ENCODE measurements at places on chromosomes 5 and 9.

DNA sequence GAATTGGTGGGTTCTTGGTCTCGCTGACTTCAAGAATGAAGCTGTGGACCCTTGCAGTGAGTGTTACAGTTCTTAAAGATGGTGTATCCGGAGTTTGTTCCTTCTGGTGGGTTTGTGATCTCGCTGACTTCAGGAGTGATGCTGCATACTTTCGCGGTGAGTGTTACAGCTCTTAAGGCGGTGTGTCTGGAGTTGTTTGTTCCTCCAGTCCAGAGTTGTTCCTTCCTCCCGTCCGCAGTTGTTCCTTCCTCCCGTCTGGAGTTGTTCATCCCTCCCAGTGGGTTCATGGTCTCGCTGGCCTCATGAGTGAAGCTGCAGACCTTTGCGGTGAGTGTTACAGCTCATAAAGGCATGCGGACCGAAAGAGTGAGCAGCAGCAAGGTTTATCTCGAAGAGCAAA, 159.6 kb upstream of the ADAMTSL1 start:
- no peak for DNase-seq

- DNase-seq = no peak
Measured at GRCh38 chr5:149940941-149941644, 3.5 kb downstream of the PDE6A start.

DNA sequence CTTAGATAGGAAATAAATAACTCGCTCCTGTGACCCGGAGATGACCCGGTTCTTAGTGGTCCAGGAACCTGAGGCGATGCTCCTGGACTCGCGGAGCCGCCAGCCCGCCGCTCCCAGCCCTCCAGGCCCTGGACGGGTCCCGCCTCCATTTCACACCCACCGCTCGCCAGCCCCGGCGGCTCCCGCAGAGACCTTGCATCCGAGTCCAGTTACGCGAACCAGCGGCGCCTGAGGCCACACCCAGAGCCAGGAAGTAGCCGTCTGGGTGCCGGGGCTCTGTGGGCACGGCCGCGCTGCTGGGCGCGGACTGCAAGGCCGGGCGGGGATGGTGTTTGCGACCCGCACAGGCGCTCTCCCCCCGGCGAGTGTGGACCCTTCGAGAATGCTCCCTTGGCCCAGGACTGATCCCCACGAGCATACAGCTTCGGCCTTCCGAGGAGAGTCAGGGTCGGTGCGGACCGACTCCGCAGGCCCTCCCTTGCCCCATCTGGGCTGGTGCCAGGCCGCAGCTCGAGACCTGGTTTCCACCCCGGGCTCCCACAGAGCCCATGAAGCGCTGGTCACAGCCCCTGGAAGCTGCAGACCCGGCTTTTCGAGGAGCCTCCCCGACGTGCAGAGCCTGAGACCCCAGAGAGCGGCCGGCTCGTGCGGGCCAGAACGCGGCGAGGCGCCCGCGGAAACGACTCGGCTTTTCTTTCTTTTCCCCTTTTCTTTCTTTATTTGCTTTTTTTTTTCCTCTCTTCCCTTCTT, 5.2 kb upstream of the BARX1 start:
- DNase-seq = no peak

- DNase-seq = no peak
Measured at GRCh38 chr5:133698259-133698554, 85.9 kb upstream of the FSTL4 start.

- no peak for DNase-seq
Measured at GRCh38 chr9:119634006-119634405, 264.8 kb upstream of the BRINP1 start.

- DNase-seq = no peak
Measured at GRCh38 chr5:127985811-127986325, 97.7 kb upstream of the SLC12A2 start.
